ENCODE measurements at places on chromosomes 1 and 21. TPM values are rescaled to one million over a fixed set of nuclear protein-coding genes. Genes with fewer than 3 reads are reported as not detected.

Gene EFNA3
- total RNA-seq = 0.22 TPM

- no peak overlapping the region for H3K27ac ChIP-seq
- peaks cover 17% of the 10 kb centered on the region for H3K4me1 ChIP-seq
- peaks cover 36% of the 10 kb centered on the region for H3K27me3 ChIP-seq
Observed at GRCh38 chr1:183022202-183023145, 746 bp upstream of the LAMC1 start.

DNA sequence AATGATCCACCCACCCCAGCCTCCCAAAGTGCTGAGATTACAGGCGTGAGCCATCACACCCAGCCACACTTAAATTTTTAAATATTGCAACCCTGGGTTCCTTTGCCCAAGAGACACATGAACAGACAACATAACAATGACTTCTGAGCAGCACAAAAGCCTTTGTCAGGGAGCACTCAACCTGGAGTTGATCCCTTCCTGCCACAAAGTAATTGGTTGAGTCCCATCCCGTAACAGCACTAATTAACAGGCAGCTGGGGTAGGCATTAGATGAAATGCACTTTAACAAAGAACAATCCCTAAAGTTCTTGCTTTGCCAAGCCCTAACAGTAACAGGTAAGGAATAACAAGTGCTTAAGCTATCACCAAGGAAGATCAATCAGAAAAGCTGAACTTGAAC is 5.9 kb upstream of the BCAR3 start:
- H3K27me3 ChIP-seq = no peaks in the 10 kb centered on the region
- DNase-seq = no peak
- H3K27ac ChIP-seq = no peak overlapping the region
- no peaks in the 10 kb centered on the region for H3K4me1 ChIP-seq

GRCh38 chr1:165696625-165697100 is 1.7 kb downstream of the ALDH9A1 start:
- H3K4me3 ChIP-seq = peak overlapping the region; percentile 18
- DNase-seq = no peak
- no peaks in the 10 kb centered on the region for H3K27me3 ChIP-seq

DNA sequence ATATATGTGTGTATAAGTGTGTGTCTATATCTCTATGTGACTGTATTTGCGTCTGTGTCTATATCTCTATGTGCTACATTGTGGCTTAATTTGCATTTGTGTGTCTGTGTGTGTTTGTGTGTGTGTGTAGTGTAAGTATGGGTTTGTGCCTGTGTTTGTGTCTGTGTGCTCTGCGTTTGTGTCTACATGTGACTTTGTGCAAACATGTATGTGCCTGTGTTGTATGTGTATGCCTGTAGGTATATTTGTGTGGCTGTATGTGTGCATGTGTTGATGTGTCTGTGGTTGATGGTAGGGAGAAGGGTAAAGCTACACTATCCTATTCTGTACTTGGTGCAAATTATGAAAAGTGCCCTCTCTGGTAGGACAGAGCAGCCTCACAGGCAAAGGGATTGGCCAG is 7.3 kb upstream of the FGGY start:
- H3K4me1 ChIP-seq = peaks cover 3% of the 10 kb centered on the region
- no peaks in the 10 kb centered on the region for H3K27me3 ChIP-seq
- H3K36me3 ChIP-seq = no peaks in the 10 kb centered on the region
- no peak overlapping the region for H3K27ac ChIP-seq
- no peak overlapping the region for H3K4me3 ChIP-seq

DNA sequence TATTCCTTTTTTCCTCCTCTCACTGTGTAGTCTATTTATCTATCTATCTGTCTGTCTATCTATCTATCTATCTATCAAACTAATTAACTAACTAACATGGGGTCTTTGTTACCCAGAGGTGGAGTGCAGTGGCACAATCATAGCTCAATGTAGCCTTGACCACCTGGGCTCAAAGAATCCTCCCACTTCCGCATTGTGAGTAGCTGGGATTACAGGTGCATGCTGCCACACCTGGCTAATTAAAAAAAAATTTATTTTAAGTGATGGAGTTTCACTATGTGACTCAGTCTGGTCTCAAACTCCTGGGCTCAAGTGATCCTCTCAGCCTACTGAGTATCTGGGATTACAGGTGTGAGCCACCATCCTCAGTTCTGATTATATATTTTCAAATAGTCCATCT is 71.4 kb downstream of the CCDC18 start:
- no peaks in the 10 kb centered on the region for H3K27me3 ChIP-seq
- no peak for DNase-seq
- no peak overlapping the region for H3K4me3 ChIP-seq
- H3K27ac ChIP-seq = no peak overlapping the region
- peaks cover 10% of the 10 kb centered on the region for H3K36me3 ChIP-seq

DNA sequence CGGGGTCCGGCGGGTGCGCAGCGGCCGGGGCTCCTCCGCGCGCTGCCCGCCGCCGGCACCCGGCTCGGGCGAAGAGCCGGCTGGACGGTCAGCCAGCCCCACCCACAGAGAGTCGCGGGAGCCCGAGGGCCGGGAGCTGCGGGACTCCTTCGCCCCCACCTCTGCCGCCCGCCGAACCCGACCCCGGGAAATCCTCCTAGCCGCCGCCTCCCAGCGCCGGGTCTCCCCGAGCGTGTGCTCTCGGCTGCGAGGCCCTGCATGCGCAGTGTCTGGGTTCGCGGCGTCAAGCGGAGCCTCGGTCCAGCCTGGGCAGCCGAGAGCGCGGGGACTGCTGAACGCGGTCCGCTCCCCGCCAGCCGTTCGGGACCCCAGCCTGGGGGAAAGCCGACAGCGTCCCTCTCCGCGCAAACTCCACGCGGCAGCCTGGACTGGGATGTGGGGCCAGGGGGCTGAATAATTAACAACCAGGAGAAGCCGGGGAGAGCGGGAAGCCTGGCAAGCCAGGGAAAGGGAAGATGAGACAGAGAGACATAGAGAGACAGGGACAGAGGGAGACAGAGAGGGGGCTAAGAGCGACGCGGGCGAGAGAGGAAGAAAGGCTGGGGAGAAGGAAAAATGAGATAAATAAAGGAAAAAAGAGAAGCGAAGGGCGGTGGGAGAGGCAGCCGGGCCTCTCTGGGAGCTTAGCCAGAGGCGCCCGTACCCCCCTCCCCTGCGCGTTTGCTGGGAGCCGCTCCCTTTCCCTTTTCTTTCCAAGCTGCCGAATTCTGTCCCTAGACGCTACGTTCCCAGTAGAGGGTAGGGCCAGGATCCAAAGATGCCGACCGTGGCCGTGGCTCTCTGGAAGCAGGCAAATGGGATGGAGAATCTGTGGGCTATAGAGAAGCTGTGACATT is 64.2 kb downstream of the MEF2D start:
- no peaks in the 10 kb centered on the region for H3K36me3 ChIP-seq
- no peak overlapping the region for H3K4me3 ChIP-seq
- H3K27me3 ChIP-seq = peaks cover 95% of the 10 kb centered on the region
- peak; percentile 40 for DNase-seq
- no peak overlapping the region for H3K27ac ChIP-seq
- H3K4me1 ChIP-seq = peaks cover 38% of the 10 kb centered on the region

Gene KLHDC9
- total RNA-seq = not detected

GRCh38 chr1:231216498-231216897 is 24.5 kb upstream of the GNPAT start:
- peaks cover 4% of the 10 kb centered on the region for H3K4me1 ChIP-seq
- H3K4me3 ChIP-seq = no peak overlapping the region
- H3K27me3 ChIP-seq = no peaks in the 10 kb centered on the region
- no peaks in the 10 kb centered on the region for H3K36me3 ChIP-seq
- H3K27ac ChIP-seq = no peak overlapping the region

DNA sequence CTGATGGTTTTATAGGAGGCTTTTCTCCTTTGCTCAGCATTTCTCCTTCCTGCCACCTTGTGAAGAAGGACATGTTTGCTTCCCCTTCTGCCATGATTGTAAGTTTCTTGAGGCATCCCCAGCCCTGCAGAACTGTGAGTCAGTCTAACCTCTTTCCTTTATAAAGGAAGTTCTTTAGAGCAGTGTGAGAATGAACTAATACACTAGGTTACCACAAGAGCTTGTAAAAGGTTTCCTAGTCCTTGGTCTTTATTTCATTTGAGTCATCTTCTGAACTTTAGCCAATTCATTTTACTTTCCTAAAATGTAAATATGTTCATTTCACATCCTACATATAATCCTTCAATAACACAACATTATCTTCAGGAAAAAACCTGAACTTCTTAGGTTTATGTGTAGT is 365.3 kb downstream of the HHIPL2 start:
- no peaks in the 10 kb centered on the region for H3K36me3 ChIP-seq
- no peak overlapping the region for H3K27ac ChIP-seq
- no peaks in the 10 kb centered on the region for H3K4me1 ChIP-seq
- H3K4me3 ChIP-seq = no peak overlapping the region

Measured in CD4-positive, alpha-beta T cell (primary cell).